CD4-positive, alpha-beta T cell treated with Interleukin-4 for 4 hours (primary cell): ENCODE measurements at places on chromosomes 12 and 14.

GRCh38 chr12:127401536-127401935 is 865.4 kb upstream of the TMEM132C start:
- DNase-seq = no peak

GRCh38 chr14:76311079-76311758 is 64.7 kb upstream of the ESRRB start:
- DNase-seq = no peak

DNA sequence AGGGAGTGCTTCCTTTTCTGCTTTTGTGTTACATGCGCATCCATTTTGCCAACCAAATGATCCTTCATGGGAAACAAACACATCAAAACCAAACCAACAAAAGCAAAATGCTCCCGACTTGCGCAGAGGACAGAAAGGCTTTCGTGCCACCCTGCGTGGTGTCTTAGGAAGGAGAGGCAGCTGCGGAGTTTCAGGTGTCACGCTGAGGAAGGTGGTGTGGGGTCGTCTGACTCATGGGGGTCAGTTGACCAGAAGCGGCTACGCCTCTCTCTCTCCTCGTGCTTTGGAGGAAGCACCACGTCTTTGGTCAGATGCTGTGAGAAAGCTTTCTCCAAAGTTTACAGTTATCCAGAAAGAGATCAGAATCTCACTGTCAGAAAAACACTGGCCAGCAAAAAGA is 7.9 kb downstream of the EMP1 start:
- no peak for DNase-seq

GRCh38 chr12:127278351-127278750 is 988.6 kb upstream of the TMEM132C start:
- DNase-seq = no peak

- no peak for DNase-seq
Measured at GRCh38 chr14:51725061-51725460, 73.4 kb downstream of the FRMD6 start.

DNA sequence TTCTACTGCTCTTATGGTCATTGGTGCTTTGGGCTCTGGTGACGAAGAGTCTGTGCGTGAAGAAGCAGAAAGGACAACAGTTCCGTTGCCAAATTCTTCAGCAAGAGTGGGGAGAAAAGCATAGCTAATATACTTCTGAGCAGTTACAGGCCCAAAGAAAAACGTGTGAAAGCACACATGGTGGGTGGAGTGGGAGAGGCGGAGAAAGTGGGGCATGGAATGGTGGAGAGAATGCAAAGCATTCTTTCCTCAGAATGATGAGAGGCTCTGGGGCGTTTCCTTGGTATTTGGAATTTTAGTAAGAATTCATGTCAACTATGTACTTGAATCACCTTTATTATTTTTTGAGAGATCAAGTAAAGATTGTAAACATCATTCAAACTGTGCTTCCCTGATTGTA is 396.1 kb downstream of the NAV3 start:
- DNase-seq = no peak

DNA sequence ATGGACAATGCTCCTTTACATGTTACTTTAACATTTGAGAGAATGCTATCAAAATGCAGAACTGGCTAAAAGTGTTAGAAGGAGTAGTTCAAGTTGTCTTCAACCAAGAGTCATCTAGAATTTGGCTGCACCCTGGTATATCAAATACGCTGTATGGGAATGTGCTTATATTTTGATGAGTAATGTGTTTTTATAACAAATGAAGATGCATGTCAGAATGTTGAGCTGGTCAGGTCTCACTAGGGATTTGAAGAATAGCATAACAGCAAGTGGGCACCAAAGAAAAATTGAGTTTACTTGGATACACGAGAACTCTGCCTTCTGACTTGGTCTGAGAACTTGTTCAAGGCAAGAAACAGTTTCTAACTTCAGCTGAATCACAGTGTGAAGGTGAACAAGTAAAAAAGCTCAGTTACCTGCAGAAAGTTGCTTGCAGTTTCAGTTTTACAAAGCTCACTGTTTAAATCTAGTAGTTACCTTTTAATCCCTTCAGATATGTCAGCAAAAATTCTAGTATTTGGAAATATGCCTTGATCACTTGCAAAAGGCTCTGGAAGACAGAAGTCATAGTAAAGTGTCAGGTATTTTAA is 82.3 kb downstream of the PDE3A start:
- no peak for DNase-seq

DNA sequence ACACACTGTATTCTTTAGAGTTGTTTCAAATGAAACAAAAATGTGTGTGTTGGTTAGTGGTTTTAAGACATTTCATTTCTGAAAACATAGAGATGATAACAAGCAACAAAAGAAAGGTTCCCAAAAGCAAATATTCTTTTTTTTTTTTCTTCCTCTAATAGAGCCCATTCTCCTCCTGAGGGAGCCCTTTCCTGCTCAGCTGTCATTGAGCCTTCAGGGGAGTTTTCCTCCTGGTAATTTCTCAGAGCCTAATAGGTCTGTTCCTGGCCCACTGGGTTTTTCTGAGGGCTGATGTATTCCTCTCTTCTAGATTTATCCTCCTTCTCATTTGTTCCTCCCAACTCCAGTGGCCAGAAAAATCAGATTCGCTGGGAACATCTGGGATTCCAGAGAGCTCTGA is 654.5 kb downstream of the NOVA1 start:
- no peak for DNase-seq

- DNase-seq = no peak
Measured at GRCh38 chr12:88893801-88894200, 313.5 kb upstream of the KITLG start.

GRCh38 chr12:89857652-89858274 is 149.1 kb upstream of the ATP2B1 start:
- DNase-seq = no peak
